ENCODE measurements at places on chromosomes 16 and 17. TPM values are rescaled to one million over a fixed set of nuclear protein-coding genes. Genes with fewer than 3 reads are reported as not detected.
A peak's percentile ranks its signal among the peaks of the same experiment; 100 is the strongest.

Gene IRX5
- total RNA-seq = 0.27 TPM

Gene CALB2
- 25.9 TPM for total RNA-seq

GRCh38 chr16:85515830-85516397 lies 97.2 kb upstream of the GSE1 start:
- no peak for DNase-seq

DNA sequence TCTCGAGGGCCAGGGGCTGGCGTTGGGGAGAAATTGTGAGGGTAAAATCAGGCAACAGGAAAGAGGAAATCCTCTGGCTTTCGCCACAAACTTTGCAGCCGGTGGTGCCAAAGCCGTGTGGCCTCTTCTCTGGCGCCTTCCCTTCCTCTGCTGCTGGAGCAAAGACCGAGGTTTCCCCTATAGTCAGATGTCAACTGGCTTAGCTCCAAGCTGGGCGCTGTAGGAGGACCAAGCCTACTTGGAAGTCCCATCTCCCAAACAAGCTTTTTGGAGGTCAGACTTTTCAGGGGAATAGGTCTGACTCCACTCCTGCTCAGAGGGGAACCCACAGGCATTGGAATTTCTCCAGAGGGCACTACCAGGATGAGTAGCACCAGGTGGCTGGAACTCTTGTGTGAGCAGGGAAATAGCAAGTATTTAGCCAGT lies 5.0 kb downstream of the IGFBP4 start:
- peak; percentile 71 for DNase-seq

Gene KIF18B
- 0.16 TPM for total RNA-seq

Gene NPIPB6
- total RNA-seq = 0.56 TPM

Gene ROGDI
- 53.6 TPM for total RNA-seq

All from left cardiac atrium (tissue), 4 donors.